Cardiac muscle cell (in vitro differentiated cells and primary cell): ENCODE measurements at places on chromosomes 1 and 21. TPM values are rescaled to one million over a fixed set of nuclear protein-coding genes. Genes with fewer than 3 reads are reported as not detected.

LAMC1 gene
- polyA plus RNA-seq = 66.4 and 97.5 TPM in 2 replicates

KIAA0040 gene
- polyA plus RNA-seq = 1.4 and 2.4 TPM in 2 replicates

PTBP2 gene
- polyA plus RNA-seq = 37.1 and 61.2 TPM in 2 replicates

GREM2 gene
- polyA plus RNA-seq = 13.0 and 17.2 TPM in 2 replicates

DCST2 gene
- polyA plus RNA-seq = 1.1 and 3.8 TPM in 2 replicates

NCMAP gene
- polyA plus RNA-seq = not detected in 2 replicates

OR14K1 gene
- polyA plus RNA-seq = not detected in 2 replicates

TENT5C gene
- polyA plus RNA-seq = 0.19 and 1.1 TPM in 2 replicates

CELA3A gene
- not detected in 2 replicates for polyA plus RNA-seq

HRNR gene
- not detected in 2 replicates for polyA plus RNA-seq

MFAP2 gene
- 91.4 and 162 TPM in 2 replicates for polyA plus RNA-seq

GPR3 gene
- 2.8 and 3.1 TPM in 2 replicates for polyA plus RNA-seq

LCE2B gene
- polyA plus RNA-seq = not detected in 2 replicates

LCE2C gene
- not detected in 2 replicates for polyA plus RNA-seq

DR1 gene
- 21.8 and 36.7 TPM in 2 replicates for polyA plus RNA-seq

CD52 gene
- 2.0 and 3.3 TPM in 2 replicates for polyA plus RNA-seq

KCNE2 gene
- 0.82 and 2.7 TPM in 2 replicates for polyA plus RNA-seq

SPRR1A gene
- not detected in 2 replicates for polyA plus RNA-seq

SPOCD1 gene
- polyA plus RNA-seq = 1.4 and 2.1 TPM in 2 replicates

SYTL1 gene
- polyA plus RNA-seq = 31.8 and 44.1 TPM in 2 replicates

QSOX1 gene
- polyA plus RNA-seq = 23.2 and 30.7 TPM in 2 replicates

ZNF683 gene
- polyA plus RNA-seq = not detected in 2 replicates
